Endothelial cell of umbilical vein (primary cell): ENCODE measurements at places on chromosomes 16 and 17.

GRCh38 chr17:16243385-16243784 is 26.4 kb downstream of the PIGL start:
- no peak for DNase-seq
- H3K4me3 ChIP-seq: no peak overlapping the region
- H3K36me3 ChIP-seq: no peaks in the 10 kb centered on the region

GRCh38 chr16:75579281-75579834 is 13.2 kb downstream of the GABARAPL2 start:
- H3K4me3 ChIP-seq: no peak overlapping the region
- no peaks in the 10 kb centered on the region for H3K27me3 ChIP-seq
- H3K27ac ChIP-seq: no peak overlapping the region
- no peaks in the 10 kb centered on the region for H3K4me1 ChIP-seq
- peaks cover 15% of the 10 kb centered on the region for H3K36me3 ChIP-seq
- no peak for DNase-seq

DNA sequence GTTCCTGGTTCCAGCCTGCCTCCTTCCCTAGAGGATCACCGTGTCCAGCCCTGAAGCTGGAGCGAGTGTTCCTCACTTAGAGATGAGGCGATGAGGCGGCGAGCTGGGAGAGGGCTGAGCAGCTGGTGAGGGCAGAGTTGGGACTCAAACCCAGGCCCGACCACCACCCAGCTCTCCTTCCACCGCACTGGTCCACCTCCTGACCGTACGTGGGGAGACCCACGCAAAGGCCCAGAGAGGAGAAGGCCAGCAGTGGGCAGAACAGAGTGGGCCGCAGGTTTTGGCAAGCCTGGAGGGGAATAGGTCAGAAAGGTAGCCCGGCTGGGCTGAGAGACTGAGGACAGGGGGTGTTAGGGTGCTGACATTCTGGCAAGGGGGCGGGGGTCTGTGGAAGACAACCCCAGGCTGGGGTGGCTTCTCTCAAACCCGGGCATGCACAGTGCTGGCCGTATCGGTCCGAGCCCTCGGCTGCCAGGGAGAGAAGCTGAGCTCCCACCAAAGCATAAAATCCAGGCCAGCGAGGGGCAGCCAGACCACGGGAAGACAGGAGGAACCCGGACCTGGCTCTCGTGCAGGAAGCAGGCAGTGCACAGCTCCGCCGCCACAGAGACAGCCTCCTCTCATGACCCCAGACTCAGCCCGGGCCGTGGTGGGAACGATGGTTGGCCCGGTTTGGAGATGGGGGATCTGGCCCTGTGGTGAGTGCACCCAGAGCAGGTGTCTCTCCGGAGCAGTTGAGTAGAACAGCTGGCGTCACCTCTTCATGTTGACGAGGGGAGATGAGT is 24.9 kb downstream of the MLYCD start:
- H3K36me3 ChIP-seq: peaks cover 5% of the 10 kb centered on the region
- H3K27me3 ChIP-seq: no peaks in the 10 kb centered on the region
- H3K27ac ChIP-seq: no peak overlapping the region
- DNase-seq: no peak

DNA sequence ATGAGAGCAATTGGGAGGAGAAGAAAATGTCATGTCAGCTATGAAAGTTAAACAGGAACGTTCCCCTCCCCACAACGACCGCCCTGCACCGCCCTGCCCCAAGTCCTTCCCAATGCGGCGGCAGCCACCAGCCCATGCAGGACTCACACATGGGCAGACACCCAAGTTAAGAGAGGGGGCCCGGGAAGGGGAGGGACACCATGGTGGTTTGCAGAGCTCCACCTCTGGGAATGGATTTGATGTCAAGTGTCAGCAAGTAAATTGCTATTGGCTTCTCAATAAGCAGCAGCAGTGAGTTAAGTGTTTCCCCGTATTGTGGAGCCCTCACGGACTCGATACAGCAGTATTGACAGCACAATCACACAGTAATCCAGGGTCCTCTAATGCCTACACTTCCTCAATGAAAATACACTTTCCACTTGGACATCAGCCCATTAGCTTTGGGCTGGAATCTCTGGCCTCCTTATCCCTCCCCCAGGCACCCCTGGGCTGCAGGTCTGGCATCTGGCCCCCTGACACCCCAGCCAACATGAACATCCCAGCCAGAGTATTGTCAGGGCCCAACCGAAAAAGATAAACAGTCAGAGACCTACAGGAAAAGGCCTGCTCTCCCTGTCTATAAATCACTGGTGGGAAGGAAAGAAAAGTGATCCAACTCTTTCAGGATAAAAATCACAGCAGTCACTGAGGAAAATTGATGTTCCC is 22.6 kb downstream of the ZFHX3 start:
- no peak overlapping the region for H3K27ac ChIP-seq
- no peak overlapping the region for H3K4me3 ChIP-seq
- H3K36me3 ChIP-seq: no peaks in the 10 kb centered on the region
- H3K4me1 ChIP-seq: peaks cover 11% of the 10 kb centered on the region
- DNase-seq: peak; percentile 73

DNA sequence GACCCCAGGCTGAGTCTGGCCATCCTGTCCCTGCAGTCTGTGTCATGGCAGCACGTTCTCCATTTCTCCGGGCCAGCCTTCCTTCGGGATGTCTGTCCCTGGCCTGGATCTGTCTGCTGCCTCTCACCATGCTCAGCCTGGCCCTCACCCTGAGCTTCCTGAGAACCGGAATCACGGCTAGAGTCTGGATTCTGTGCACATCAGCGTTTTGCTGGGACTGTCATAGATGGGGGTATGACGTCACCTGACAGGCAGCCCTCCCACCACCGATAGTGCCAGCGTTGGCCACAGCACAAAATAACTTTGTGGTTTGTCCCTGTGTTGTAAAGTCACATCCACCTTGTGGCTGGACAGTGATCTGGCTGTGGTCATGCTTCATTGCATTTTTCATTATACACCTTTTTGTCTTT is 59.2 kb downstream of the B9D1 start:
- H3K36me3 ChIP-seq: peaks cover 6% of the 10 kb centered on the region
- no peak overlapping the region for H3K27ac ChIP-seq
- H3K27me3 ChIP-seq: no peaks in the 10 kb centered on the region

DNA sequence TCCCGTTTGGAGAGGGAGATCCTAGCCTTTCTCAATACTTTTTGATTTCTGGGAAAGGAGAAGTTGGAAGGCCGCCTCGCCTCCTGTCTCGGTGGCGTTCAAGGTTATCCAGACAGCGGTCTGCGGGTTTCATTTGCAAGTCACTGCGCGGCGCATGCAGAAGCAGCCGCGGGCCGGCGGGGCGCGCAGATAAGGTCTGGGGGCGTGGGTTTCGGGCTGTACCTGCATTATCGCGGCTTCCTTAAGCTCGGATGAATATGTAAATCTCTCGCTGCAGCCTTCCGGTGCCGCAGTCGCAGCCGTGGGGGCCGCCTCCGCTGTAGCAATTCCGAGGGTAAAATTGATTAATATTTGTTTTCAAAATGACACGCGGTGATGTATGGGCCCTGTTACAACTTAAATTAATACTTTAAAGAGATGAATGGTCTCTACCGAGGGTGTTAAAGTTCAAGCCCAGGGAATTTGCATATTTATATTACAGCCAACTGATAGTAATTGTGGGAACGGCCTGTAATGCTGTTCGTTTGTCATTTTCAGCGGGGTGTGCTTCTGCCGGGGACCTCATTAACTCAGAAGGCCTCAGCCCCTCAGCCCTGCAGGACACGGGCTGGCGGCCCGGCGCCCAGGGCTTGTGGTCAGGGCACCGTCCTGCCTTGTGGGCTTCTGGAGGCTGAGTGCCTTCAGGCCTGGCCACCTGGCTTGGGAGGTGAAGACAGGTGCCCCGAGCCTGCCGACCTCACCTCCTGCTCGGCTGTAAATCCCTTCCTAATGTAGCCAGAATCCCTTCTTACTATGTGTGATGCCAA is 99.4 kb downstream of the CYLD start:
- H3K27me3 ChIP-seq: peaks cover 3% of the 10 kb centered on the region
- no peak overlapping the region for H3K27ac ChIP-seq
- H3K4me1 ChIP-seq: no peaks in the 10 kb centered on the region
- no peak overlapping the region for H3K4me3 ChIP-seq

DNA sequence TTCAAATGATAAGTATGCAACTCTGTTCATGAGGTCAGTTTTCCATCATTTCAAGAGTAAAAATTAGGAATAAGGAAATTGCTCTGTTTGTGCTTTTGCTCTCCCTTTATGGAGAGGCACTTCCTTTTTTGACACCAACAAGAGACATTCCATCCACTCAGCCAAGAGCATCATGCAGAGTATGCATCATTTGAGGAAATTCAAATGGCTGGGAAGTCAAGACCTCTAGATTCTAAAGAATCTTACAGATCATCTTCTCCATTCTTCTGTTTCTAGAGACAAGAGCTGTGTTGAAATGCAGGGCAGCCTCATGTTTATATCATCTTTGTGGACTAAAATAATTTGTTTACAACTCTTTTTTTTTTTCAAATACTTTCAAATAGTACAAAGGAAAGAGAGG is 669.4 kb downstream of the CDH11 start:
- H3K36me3 ChIP-seq: no peaks in the 10 kb centered on the region
- no peak overlapping the region for H3K27ac ChIP-seq
- H3K4me3 ChIP-seq: no peak overlapping the region
- no peaks in the 10 kb centered on the region for H3K4me1 ChIP-seq

GRCh38 chr17:62723842-62724241 is 84.3 kb downstream of the MARCHF10 start:
- H3K27me3 ChIP-seq: peaks cover 8% of the 10 kb centered on the region
- H3K4me3 ChIP-seq: no peak overlapping the region
- H3K36me3 ChIP-seq: no peaks in the 10 kb centered on the region
- peaks cover 3% of the 10 kb centered on the region for H3K4me1 ChIP-seq
- H3K27ac ChIP-seq: no peak overlapping the region

- no peak overlapping the region for H3K27ac ChIP-seq
- H3K27me3 ChIP-seq: no peaks in the 10 kb centered on the region
- peaks cover 5% of the 10 kb centered on the region for H3K4me1 ChIP-seq
- no peak overlapping the region for H3K4me3 ChIP-seq
- H3K36me3 ChIP-seq: peaks cover 2% of the 10 kb centered on the region
- no peak for DNase-seq
These were observed 30.7 kb downstream of the SLC43A2 start for GRCh38 chr17:1597861-1598342.

DNA sequence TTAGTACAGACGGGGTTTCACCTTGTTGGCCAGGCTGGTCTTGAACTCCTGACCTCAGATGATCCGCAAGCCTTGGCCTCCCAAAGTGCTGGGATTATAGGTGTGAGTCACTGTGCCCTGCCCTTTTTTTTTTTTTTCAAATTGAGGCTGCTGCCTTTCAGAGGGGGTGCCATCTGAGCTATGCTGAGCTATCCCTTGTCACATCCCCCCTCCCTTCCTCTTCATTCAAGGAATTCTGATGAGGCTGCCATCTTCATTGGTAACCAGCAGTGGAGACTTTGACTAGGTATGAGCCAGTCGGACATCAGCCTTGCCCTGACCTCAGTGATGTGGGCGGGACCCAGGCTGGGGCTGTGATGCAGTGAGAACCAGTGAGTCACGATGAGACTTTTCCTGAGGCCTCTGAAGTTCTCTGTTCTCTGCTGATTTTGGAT is 24.4 kb upstream of the GPT2 start:
- H3K27me3 ChIP-seq: no peaks in the 10 kb centered on the region
- H3K4me3 ChIP-seq: no peak overlapping the region
- H3K27ac ChIP-seq: peak overlapping the region; percentile 9

DNA sequence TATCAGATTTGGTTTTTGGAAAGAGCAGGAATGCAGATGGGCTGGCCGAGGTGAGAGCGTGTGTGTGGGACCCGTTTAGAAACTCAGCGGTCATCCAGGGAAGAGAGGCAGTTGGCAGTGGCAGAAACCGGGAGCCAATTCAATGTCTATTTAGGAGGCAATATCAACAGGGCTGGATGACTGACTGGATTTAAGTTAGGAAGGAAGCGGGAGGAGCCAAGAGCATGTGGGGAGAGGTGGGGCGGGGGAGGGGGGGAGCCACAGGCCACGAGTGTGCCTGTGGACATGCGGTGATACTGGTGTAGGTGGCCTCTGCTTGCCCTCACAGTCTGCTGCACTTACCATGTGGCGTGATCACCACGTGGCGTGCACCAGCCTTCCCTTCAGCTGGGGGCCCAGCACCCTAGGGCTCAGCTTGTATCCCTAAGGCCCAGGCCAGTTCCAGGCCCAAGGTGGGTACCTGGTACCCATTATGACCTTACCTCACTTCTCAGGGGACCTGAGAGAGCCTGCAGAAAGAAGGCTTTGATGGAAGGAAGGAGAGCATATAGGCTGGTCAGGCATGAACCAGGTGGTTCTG is 10.8 kb upstream of the TPPP3 start:
- H3K27ac ChIP-seq: no peak overlapping the region
- peaks cover 20% of the 10 kb centered on the region for H3K4me1 ChIP-seq
- H3K4me3 ChIP-seq: no peak overlapping the region
- H3K36me3 ChIP-seq: no peaks in the 10 kb centered on the region
- no peaks in the 10 kb centered on the region for H3K27me3 ChIP-seq

- peaks cover 23% of the 10 kb centered on the region for H3K4me1 ChIP-seq
- H3K36me3 ChIP-seq: no peaks in the 10 kb centered on the region
- H3K4me3 ChIP-seq: no peak overlapping the region
- H3K27me3 ChIP-seq: no peaks in the 10 kb centered on the region
- no peak overlapping the region for H3K27ac ChIP-seq
- DNase-seq: no peak
These were observed 45.6 kb downstream of the ANKRD11 start for GRCh38 chr16:89444728-89445127.

GRCh38 chr16:14427371-14427948 is 202.6 kb downstream of the PARN start:
- no peak for DNase-seq
- H3K27ac ChIP-seq: no peak overlapping the region
- no peaks in the 10 kb centered on the region for H3K4me1 ChIP-seq
- no peak overlapping the region for H3K4me3 ChIP-seq
- no peaks in the 10 kb centered on the region for H3K36me3 ChIP-seq
- H3K27me3 ChIP-seq: no peaks in the 10 kb centered on the region

- DNase-seq: peak; percentile 77
- peak overlapping the region; percentile 56 for H3K27ac ChIP-seq
- no peak overlapping the region for H3K4me3 ChIP-seq
- peaks cover 24% of the 10 kb centered on the region for H3K4me1 ChIP-seq
These were observed 4.9 kb upstream of the ZNF267 start for GRCh38 chr16:31868691-31869167.

DNA sequence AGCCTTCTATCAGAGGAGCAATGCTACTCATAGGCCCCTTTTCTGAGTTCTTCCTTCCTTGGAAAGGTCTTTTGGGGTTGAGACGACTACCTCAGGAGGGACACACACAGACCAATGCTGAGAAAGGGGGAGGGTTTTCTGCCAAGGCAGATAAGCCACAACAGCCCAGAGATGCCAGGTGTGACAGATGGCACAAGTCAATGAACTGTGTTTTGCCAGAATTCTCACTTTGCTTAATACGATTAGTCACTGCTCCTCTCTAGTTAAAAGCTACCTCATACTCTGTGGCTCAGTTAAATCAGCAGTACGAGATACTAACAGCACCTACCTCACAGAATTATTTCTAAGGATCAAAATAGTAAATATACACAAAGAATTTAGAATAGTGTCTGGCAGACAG is 8.0 kb downstream of the BRD7 start:
- H3K27ac ChIP-seq: no peak overlapping the region
- H3K36me3 ChIP-seq: peaks cover 14% of the 10 kb centered on the region
- no peaks in the 10 kb centered on the region for H3K27me3 ChIP-seq
- no peak for DNase-seq
- H3K4me1 ChIP-seq: no peaks in the 10 kb centered on the region
